ENCODE measurements at places on chromosomes 4 and X.

DNA sequence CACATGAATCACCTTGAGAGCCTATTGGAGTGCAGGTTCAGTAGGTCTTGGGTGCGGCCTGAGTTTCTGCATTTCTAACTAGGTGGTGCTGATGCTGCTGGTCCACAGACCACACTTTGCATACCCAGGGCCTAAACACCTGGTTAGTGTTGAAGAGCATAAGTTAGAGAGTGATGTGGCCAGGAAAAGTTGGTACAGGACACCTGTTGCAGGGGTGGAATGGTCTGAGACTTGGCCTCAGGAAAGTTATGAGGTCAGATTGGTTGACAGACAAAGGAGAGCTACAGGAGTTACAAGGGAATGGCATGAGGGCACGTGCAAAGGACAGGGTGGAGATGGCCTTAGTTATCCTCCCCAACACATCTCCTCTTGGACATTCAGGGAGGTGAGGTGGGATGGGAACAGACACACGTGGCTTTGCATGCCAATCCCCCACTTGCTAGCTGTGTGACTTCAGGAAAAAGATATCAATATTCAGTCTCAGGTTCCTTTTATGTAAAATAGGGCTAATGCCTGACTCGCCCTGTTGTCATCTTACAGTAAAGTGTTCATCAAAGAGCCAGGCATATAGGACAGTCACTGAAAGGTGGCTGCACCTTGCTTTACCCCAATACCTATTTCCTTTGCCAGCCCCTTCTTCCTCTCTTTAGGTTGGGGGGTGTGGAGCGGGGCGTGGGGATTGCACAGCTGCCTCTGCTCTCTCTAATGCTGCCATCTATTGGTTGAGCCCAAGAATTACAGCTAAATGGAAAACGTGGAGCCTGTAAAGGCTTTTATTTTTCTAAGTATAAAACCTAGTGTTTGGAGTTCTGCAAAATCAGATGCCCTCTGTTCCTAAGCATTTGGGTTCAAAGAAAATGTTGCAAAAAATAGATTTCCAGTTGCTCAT, 47.5 kb downstream of the ATG4A start:
- DNase-seq, result peak; percentile 3

- no peak for DNase-seq
Measured at GRCh38 chrX:141164406-141164805, 12.5 kb downstream of the LDOC1 start.

DNA sequence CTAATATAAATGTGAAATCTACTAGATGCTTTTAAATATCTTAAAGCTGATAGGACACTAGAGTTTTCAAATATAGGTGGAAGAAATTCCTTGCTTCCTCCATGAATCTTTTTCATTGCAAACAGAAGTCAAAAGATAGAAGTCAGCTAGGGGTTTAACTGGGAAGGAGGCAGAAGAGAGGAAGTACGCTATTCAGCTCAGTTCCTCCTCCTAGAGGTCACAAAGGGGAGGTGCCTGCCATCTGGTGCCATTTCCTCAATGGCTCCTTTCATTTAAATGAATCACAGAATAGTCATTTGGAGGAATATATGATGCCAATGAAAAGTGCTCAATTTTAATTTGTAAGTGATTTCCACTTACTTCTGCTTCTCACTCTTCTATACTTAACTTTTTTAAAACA, 8.5 kb downstream of the COL25A1 start:
- DNase-seq, result no peak

- no peak for DNase-seq
Measured at GRCh38 chr4:41795796-41796385, 47.4 kb upstream of the PHOX2B start.

GRCh38 chrX:16457239-16457638, 192.7 kb upstream of the S100G start:
- no peak for DNase-seq

GRCh38 chr4:186291256-186291890, 25.4 kb downstream of the F11 start:
- no peak for DNase-seq

Data from T-helper 1 cell (primary cell).